ENCODE measurements at places on chromosomes 5 and 9. TPM values are rescaled to one million over a fixed set of nuclear protein-coding genes. Genes with fewer than 3 reads are reported as not detected.
A peak's percentile ranks its signal among the peaks of the same experiment; 100 is the strongest.

EXOSC3 gene
- total RNA-seq, result 17.0 TPM

B4GALT1 gene
- total RNA-seq, result 43.6 TPM

DNA sequence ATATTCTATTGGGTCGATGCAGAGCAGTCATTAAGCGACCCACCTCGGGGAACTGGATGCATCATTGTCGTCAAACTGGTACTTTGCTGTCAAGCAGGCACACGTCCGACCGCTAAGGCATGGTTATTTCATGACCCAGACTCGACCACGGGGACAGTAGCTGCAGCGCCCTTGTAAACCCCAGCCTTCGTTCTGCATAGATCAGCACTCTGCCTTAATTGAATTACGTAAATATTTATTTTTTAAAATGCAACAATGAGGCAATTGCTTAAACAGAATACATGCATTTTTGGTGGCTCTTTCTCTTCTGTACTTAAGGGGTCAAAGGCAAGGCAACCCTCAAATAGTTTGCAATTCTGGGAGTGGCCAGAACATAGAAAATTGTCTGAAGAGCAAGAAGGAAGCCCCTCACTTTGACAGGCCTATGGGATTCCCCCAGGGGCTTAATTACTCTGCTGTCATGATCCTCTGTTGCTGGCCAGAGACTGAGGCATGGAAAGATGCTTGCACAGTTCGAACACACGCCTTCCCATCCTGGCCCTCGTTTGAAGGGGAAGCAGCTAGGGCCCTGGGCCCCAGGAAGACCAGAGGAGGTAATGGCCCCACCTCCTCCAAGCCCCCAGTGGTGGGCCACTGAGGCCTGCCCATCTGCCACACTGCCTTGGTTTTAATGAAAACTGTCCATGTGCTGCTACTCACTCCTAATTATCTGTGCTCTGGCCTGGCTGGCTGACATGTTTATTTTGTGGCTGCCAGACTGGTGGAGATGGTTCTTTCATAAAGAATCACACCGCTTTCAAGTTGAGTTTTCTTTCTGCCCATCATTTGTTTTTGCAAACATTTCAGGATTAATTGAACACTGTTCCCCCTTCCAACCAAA lies 169.7 kb upstream of the MAST4 start:
- no peak for DNase-seq

DNA sequence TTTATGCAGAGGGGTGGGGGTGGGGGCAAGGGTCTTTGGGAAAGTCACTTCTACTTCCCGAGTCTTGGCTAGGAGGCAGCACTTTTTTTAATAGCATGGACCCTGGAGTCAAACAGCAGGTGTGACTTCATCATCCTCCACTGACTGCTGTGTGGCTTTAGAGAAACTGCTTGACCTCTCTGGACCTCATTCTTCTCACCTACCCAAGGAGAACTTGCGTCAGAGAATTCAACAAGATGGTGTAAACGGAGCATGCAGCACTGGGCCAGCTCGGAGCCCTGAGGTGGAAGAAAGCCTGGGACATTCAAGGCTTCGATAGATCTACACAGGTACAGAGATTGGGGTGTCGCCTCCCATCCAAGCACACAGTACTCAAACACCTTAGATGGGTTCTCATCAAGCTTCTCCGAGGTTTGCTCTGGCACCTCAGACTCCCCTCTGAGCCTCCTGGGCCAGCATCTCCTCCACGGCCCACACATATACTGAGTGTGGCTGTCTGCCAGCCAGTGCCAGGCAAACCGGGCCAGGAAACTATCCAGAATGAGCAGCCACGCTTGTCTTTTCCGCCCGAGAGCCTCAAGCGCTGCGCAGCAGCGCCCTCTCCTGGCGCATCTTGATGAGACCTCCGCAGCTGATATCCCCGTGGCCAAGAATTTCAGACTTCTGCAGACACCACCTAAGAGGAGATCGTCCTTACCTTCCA lies 4.6 kb upstream of the SLC25A48 start:
- no peak for DNase-seq

KLF9 gene
- total RNA-seq, result 52.6 TPM

SLC36A2 gene
- total RNA-seq, result 0.60 TPM

DNA sequence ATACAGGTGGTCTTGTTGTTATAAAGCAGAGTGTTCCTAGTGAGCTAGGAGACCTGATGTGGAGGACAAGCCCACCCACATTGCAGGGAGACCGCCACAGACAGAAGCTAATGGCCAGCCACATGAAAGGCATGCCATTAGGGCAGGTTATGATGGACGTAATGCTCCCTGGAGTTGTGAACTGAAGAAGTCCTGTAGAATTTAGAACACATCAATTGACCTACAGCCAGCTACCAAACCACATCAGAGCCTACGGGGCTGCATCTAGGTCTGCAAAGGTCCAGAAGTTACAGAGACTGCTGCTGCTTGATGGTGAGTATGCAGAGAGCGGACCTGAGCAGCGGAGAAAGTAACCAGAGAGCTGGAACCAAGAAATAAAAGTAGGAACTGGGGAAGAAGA lies 116.6 kb downstream of the LPAR1 start:
- no peak for DNase-seq

IFNK gene
- total RNA-seq, result not detected

DNA sequence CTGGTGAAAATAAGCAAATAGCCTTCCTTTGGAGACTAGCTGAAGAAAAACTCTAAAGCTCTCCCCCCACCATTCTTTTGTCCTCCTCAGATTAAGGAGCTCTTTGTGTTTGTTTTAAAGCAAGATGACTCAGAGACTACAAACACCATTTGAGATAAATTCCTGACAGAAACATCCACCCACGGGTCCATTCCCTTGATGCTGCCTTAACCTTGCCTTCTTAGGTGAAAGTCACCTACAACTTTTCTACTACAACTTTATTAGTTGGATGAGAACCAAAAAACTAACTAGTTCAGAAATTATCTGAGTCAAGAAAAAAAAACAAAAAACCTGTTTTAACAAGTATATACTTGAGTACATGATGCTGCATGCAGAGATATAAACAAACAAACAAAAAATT lies 831.1 kb downstream of the NR2F1-AS1 start:
- no peak for DNase-seq

BARHL1 gene
- total RNA-seq, result not detected

- DNase-seq, result peak; percentile 70
These were observed 15.3 kb upstream of the KLF4 start for GRCh38 chr9:107504585-107505455.

WHRN gene
- total RNA-seq, result 0.49 TPM

- no peak for DNase-seq
These were observed 27.6 kb downstream of the KIF4B start for GRCh38 chr5:155040984-155041653.

DNA sequence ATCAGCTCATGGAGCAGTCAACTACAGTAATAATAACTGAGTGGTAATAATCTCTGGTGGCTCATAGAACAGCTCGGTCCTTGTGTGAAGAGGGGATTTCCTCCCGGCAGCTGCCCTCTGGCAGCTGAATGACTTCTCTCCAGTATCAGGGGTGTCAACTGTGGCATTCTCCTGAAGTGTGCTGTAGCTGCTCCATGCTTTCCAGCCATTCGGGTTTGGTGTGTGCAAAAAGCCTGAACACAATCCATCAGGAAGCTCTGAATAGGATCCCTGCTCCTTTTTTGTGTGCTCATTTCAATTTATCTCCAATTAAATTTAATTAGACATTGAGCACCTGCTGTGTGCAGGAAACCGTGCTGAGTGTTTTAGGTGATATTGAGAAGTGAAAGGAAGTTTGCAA lies 59.8 kb upstream of the BARX1 start:
- DNase-seq, result no peak

C9orf72 gene
- 18.7 TPM for total RNA-seq

- DNase-seq, result no peak
These were observed 84.7 kb downstream of the CSNK1A1 start for GRCh38 chr5:149466457-149466972.

DNA sequence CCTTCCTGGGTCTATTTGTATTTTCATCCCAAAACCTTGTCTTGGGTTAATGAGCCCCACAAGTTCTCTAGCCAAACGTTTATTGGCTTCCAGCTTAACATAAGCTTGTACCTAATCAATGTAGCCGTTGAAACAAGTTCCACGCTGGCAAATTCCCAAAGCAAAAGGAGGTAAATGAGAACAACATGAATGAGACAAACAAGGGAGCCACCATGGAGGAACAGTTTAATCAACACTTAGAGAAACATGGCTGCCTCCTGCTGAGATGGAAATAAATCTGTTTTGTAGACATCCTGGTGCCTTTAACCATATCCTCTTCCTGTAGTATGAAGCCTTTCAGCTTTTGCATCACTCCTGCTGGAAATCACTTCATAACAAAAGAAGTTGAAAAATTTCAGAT lies 166.6 kb upstream of the NFIB start:
- DNase-seq, result no peak

GRCh38 chr9:137383081-137383783 lies 39.7 kb downstream of the EXD3 start:
- no peak for DNase-seq

DEPDC1B gene
- total RNA-seq, result 0.22 TPM

DNA sequence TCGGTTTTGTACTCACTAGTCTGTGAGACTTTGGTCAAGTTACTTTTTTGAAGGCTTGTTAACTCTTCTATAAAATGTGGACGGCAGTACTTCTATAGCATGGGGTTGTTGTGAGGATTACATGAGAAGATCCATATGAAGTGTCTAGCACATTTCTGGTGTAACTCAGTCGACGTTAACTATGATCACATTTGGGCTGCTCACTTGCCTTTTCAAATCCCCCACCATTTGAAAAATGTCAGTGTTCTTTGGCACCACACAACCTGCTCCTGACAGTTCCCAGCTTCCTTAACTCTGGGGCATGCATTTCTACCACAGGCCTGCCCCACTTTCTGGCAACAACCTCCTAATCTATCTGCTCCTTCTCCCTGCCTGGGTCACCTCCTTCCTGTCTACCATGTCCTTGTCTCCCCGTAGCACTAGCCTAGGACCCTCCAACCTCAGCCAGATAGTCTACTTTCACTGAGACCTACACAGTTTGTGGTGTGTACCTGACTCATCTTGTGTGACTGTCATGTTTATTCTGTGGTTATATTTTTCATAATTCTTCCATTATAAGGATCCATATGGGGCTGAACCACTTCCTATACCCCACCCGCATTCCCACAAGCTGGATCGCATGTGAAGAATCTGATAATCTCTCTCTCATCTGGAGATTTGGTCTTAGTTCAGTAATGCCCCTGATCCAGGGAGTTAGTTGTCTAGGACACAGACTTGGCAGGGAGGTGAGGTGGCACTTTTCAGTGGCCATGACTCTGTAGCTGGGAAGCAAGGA lies 30.2 kb upstream of the BASP1 start:
- no peak for DNase-seq

DNA sequence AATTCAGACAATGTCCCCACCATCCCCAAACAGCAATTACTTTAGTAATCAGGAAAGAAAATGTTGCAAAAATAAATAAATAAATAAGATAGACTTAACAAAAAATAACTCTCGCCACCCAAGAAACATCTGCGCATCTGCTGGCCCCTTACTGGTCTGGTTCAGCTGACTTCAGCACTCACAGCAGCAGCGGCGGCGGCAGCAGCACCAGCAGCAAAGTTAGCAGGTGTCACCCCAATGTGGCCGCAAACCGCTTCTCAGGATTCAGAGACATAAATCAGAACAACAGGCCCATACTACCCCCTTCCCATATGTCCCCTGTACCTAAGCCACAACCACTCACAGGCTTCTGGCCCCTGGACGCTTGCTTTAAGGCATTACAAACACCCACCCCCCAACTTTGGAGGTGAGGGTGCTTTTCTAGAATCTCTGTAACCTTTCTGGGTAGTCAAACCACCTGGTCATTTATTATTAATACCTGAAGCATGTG lies 593.0 kb downstream of the BNC2 start:
- DNase-seq, result no peak

Measured in Right ventricle myocardium inferior (tissue), 1 donor.